ENCODE measurements at places on chromosomes 12 and 14.

- no peak for DNase-seq
Observed at GRCh38 chr14:32693114-32693513, 245.6 kb upstream of the NPAS3 start.

GRCh38 chr12:46908936-46909635 lies 83.3 kb upstream of the SLC38A4 start:
- no peak for DNase-seq

DNA sequence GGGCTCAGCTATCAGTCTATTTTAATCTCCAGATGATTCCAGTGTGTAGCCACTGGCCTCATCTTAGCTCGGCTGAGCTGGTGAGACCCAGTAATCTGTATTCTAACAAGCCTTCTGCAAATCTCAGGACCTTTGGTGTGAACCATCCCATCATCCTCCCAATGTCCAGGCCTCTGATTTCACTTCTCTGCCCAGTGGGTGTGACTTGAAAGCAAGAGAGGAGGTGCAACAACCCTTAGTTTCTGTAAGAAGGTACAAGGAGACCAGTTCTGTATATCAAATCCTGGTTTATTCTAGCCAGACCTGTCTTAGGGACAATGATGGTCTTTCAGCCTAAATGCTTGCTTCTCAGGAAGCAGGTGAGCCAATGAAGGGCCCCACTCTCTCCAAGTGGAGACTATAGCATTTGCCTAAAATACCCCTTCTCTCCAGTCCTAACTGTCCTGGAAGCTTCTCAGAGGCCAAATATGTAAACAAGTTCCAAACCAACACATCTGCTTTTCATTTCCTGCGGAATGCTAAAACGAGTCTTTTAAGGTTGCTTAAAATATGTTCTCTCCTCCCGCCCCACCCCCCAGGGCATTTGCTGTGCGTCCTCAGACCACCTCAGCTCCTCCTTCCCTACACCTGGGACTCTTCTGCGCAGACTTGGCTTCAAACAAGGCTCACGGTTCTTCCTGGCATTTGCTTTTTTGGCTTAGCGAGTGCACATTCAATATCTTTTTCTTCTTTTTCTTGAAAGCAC lies 78.4 kb upstream of the FUT8 start:
- no peak for DNase-seq

DNA sequence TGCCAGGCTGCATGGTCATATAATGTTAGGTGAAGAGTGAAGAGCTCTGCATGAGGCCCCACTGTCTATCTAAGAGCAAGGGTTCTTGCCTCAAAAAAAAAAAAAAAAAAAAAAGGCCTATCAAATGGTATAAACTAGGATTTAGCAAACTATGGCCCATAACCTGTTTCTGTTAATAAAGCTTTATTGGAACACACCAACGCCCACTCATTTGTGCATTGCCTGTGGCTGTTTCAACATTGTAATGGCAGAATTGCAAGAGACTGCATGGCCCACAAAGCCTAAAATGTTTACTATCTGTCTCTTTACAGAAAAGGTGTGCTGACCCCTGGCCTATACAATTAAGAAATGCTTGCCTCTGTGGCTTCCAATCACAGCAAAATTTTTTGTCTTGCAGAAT lies 12.8 kb downstream of the PLEKHG7 start:
- no peak for DNase-seq

GRCh38 chr14:24903337-24903736 lies 146.6 kb downstream of the STXBP6 start:
- no peak for DNase-seq

DNA sequence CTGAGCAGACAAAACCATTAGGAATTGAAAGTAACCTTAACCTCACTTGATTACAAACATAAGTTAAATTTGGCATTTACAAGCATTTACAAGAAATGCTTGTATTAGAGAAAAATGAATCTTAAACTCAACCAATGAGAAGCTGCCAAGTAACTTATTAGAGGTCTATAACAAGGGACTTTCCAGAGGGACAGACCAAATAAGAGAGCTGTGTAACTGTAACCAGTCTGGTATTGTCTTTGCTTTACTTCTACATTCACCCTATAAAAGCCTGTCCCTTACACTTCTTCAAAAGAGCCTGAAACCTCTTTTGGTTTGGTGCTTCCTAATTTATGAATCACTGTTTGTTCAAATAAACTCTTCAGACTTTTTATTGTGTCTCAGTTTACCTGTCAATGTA lies 450.0 kb upstream of the FAR2 start:
- DNase-seq = no peak

DNA sequence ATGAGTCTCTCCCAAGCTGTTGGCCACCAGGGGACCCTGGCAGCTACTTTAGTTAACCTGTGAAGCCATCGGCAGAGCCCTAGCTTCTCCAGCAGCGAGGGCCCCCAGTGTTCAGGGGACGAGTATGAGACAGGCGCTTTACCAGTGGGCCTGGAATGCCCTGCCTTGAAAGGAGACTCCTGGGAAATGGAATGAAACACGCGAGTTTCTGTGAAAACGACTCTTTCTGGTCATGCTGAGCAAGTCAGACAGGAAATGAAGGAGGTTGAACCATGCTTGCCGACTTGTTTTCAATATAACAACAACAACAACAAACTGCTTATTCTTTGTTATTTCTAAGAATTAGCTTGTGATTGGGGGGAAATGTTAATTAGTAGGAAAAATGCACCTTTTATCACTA lies 42.9 kb downstream of the SFSWAP start:
- no peak for DNase-seq

- no peak for DNase-seq
Observed at GRCh38 chr12:103780093-103780440, 61.0 kb downstream of the NT5DC3 start.

GRCh38 chr12:63093711-63094110 lies 57.3 kb downstream of the AVPR1A start:
- no peak for DNase-seq

GRCh38 chr12:53414756-53415417 lies 8.8 kb upstream of the AMHR2 start:
- DNase-seq = no peak

DNA sequence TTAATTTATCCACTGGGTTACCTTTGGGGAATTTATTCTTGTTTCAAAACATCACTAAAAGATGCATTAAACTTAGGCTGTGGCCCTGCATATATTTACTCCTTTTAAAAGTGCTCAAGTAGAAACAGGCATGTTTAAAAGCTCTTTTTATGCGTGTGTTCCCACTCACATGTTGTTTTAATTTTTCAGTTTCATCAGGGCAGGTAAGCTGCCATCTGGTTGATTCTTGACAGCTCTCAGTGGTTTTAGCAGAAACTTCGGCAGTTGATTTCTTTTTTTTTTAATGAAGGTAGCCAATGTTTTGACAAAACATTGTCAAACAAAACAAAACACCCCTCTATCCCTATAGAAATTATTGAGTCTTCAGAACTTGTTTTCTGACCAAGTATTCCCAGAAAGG lies 89.6 kb upstream of the LGR5 start:
- no peak for DNase-seq

DNA sequence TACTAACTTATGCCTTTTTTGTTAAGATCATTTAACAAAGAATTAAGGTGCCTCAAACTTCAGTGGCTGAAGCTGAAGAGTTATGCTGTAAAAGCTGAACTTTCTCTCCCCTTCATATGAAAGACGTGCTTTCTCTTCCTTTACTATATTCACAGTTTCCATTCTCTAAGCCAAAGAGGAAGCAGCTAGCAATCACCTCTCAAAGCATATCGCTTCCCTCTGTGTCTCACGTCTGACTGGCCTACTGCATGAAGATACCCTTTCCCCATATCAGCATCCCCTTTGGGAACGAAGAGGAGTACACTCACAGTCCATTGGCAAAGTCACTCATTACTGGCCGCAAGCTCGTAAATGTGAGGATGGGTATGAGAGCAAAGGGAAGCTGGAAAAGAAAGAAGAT lies 34.9 kb downstream of the SLC11A2 start:
- DNase-seq = no peak

GRCh38 chr12:58920961-58921861 lies 907 bp upstream of the LRIG3 start:
- DNase-seq = no peak

DNA sequence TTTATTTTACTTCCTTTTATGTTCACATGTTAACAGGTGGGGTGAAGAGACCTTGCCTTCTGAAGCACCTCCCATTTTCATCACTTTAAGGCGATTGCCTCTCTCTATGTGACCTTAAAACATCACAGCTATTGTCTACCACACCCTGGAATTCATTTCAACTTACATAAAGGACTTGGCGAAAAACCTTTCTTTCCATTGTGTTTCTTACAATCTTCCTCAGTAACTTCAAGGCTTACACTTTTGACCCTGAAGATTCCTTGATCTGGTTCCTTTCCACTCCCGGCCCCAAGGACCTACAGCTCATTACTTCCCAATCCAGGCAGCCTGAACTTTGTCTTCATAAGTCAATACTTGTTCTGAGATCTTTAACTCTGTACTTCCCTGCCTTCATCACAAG lies 443.3 kb downstream of the ADAMTS20 start:
- DNase-seq = no peak

- DNase-seq = no peak
Observed at GRCh38 chr12:5944688-5945070, 380 bp downstream of the ANO2 start.

GRCh38 chr14:101560534-101561113 lies 671 bp upstream of the DIO3 start:
- no peak for DNase-seq
